ENCODE measurements at places on chromosomes 11 and 22.

GRCh38 chr22:22769434-22770279, 118.0 kb upstream of the IGLL5 start:
- DNase-seq = no peak

DNA sequence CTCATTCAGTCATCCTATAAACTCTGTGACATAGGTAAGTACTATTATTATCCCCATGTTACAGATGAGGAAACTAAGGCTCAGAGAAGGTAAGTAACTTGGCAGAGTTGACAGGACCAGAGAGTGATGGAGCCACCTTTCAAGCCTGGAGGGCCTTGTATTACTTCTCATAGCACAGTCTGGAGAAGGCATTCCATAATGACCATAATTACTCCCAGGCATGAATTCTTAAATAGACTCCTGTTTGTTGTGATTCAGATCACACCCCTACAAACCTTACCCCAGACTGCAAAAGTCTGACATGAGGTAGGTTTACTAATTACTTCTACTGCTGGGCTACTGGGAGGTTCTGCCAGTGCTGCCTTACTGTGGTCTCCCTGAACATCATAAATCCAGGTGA, 77.0 kb downstream of the CD44 start:
- no peak for DNase-seq

DNA sequence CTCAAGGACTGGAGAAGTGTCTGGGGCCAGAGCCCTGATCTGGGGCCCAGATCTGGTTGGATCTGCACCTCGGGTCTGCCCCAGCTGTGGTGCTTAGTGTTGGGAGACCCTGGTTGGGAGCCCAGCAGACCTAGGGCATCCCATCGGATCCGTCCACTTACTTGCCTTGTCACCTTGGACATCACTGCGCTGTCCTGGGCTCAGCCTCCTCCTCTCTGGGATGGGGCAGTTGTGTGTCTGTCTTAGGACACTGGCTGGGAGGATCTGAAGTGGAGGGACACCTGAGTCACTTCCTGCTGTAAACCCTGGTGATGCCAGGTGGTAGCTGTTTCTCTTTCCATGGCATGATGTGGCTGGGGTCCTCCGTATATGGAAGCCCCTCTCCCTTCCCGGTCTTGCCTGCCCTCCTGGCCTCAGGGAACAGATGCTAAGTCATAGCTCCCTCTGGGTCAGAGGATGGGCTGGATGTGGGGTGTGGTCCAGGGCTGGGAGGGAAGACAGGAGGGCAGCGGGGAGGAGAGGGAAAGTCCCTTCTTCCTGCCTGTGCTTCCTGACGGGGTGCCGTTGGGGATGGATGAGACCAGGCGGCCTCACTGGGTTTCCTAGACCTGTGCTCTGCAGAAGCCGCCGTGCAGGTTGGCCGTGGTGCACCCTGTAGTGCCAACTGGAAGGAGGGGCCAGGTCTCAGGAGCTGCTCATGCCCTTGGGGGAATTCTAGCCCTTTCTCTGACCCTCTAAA, 12.1 kb upstream of the OMP start:
- DNase-seq = no peak

DNA sequence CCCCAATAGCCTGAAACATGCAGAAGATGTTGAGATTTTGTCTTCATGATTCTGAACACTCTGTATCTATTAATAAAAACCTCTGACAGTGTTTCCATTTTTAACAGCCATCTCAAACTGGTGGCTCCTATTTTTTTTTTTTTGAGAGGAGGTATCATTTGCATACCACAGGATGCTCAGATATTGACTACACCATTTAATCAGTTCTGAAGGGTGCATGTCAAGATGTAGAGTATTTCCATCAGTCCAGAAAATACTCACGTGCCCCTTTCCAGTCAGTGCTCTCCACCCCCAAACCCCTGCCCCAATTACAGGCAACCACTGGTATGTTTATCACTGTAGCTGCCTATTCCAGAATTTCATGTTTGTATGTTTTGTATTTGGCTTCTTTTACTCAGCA, 85.3 kb upstream of the SORL1-AS1 start:
- peak; percentile 52 for DNase-seq

- no peak for DNase-seq
These were observed 42.8 kb downstream of the F2 start for GRCh38 chr11:46761807-46762206.

DNA sequence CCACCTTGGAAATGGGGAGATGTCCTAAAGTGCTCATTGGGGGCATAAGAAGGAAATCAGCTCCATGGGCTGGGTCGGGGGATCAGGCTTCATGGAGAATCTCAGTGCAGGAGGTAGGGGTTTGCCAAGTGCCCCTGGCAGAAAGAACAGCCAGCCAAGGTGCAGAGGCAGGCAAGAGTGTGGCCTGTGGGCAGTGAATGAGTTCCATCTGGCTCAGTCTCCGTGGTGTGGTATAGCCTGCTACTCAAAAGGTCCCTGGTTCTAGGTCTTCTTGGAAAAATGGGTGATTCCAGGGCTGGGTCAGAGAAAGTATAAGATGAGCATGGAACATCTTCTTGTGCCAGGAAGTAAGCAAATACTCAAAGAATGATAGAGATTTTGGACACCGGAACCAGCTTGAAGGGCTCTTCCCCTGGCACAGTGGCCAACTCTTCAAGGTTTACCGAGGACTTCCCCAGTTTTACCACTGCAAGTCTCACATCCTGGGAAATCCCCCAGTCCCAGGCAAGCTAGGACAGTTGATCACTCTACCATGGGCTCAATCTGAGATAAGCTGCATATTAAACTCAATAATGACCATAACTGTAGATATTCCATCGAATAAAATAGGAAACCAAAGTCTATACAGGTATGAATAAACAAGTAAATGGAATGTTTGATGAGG, 10.6 kb upstream of the ARAP1 start:
- DNase-seq = peak; percentile 70

DNA sequence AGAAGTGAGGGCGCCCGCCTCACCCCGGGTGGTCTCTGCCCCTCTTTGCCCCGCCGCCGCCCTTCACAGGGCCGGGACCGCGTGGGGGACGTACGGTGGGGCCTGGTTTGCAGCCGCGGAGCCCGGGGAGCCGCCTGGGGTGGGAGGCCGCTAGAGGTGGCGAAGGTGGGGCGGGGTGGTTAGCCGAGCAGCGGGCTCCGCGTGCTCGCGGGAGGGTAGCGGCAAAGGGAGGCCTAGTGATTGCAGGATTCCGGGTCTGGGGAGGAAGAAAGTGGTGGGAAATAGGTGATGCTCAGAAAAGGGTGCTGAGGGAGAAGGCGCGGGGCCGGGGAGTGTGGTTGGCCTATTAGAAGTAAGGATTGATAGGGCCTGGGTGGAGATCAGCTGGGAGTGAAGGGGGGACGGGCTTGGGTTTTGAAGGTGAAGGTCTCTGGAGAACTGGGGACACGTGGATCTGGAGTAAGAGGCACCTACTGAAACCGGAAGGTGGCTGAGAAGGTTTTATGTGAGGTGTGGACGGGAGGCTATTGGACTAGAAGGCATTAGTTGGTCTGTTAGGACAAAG, 571 bp downstream of the FAR1 start:
- DNase-seq = peak; percentile 41

- DNase-seq = no peak
These were observed 27.1 kb downstream of the KRTAP5-5 start for GRCh38 chr11:1656670-1657069.

GRCh38 chr11:59173964-59174663, 2.2 kb downstream of the DTX4 start:
- peak; percentile 41 for DNase-seq

- no peak for DNase-seq
These were observed 651 bp downstream of the CRYAB start for GRCh38 chr11:111910676-111911562.

DNA sequence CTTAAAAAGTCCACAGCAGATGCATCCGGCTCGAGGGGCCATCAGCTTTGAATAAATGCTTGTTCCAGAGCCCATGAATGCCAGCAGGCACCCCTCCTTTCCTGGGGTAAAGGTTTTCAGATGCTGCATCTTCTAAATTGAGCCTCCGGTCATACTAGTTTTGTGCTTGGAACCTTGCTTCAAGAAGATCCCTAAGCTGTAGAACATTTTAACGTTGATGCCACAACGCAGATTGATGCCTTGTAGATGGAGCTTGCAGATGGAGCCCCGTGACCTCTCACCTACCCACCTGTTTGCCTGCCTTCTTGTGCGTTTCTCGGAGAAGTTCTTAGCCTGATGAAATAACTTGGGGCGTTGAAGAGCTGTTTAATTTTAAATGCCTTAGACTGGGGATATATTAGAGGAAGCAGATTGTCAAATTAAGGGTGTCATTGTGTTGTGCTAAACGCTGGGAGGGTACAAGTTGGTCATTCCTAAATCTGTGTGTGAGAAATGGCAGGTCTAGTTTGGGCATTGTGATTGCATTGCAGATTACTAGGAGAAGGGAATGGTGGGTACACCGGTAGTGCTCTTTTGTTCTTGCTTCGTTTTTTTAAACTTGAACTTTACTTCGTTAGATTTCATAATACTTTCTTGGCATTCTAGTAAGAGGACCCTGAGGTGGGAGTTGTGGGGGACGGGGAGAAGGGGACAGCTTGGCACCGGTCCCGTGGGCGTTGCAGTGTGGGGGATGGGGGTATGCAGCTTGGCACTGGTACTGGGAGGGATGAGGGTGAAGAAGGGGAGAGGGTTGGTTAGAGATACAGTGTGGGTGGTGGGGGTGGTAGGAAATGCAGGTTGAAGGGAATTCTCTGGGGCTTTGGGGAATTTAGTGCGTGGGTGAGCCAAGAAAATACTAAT, 1.9 kb downstream of the NEAT1 start:
- no peak for DNase-seq

GRCh38 chr11:15764948-15765347, 591.4 kb downstream of the SOX6 start:
- no peak for DNase-seq

- DNase-seq = no peak
These were observed 6.4 kb upstream of the JAM3 start for GRCh38 chr11:134062265-134063123.

Data from GM13977 (cell line).